ENCODE measurements at places on chromosomes 11 and 22.

DNA sequence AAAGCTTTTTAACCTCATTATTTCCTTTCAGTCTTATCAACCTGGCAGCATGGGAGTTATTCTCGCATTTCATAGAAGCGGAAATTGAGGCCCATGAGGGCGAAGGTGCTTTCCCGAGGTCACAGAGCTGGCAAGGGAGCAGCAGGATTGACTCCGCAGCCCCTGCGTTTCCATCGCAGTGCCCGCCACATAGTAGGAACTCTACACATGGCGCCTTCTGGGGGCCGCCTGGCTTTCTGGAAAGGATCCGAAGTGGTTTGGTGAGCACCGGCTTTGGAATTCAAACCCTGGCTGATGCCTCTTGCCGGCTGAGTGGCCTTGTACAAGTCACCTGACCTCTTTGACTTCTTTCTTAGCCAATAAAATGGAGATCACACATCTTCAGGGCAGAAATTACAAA is 93.4 kb downstream of the CEP164 start:
- DNase-seq: no peak

GRCh38 chr11:73201888-73202780 is 15.9 kb upstream of the P2RY2 start:
- DNase-seq: no peak

- no peak for DNase-seq
Observed at GRCh38 chr22:22981670-22982571, 88.4 kb upstream of the GNAZ start.

GRCh38 chr11:72719144-72719543 is 33.1 kb downstream of the ARAP1 start:
- no peak for DNase-seq

GRCh38 chr11:8095806-8096522 is 15.0 kb downstream of the TUB start:
- no peak for DNase-seq

DNA sequence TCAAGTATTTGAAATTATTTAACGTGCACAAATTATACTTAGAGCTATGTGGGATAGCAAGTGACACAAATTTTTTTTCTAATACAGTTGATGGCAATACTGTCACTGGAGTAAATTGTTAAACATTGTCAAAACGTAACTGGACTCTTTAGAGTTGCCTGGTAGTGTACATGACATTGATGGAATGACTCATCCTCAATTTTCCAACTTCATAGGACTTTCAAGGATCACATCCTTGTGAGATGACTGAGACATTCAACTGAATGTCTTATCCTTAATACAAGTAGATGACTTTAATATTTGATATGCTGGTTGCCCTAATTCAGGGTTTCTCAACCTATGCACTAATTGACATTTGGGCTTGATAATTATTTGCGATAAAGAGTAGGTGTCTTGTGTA is 310.0 kb downstream of the SWAP70 start:
- no peak for DNase-seq

DNA sequence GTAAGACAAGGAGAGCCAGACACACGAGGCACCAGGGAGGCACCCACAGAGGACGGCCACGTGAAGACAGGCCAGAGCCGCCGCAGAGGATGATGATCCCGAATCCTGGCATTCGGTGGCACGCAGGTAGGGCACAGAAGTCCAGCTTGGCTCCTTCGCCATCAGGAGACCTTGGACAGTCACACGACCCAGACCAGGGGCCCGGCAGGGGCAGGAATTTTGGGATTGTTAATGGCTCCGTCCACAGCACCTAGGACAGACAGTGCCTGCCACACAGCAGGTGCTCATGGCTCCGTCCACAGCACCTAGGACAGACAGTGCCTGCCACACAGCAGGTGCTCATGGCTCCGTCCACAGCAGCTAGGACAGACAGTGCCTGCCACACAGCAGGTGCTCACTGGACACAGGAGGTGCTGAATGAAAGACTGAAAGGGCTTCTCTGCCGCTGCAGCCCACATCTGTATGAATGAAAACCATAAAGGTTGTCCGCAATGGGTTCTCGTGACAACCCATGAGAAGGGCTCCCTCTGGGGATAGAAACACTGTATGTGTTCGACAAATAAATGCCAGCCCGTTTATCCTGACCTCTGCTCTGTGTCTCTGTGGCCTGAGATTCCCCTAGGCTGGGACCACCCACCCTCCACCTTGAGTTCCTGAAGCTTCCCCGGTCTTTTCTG is 341.6 kb downstream of the CTTN start:
- no peak for DNase-seq

DNA sequence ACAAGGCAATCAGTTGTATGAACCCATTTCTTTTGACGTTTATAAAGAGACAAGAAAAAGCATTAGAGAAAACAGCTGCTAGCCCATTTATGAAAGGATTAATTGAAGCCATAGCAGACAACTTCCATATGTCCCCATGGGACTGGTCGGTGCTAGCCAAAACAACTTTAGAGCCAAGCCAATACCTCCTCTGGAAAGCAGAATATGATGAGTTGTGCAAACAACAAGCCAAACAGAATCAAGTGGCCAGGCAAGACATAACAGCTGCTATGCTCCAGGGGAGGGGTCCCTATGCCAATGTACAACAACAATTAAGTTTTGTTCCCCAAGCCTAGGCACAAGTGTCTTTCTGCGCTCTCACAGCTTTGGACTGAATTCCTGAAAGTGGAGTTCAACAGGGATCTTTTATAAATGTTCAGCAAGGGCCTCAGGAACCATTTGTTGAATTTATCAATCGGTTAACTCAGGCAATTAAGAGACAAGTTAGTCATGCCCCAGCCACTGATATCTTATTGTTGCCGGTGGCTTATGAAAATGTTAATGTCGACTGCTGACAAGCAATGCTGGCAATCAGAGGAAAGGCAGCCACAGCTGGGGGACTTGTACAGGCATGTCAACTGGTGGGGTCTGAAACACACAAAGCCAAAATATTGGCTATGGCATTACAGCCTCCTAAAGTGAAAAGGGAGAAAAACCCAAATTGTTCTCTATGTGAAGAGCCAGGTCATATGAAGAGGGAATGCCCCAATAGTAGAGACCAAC is 1593.1 kb upstream of the TENM4 start:
- no peak for DNase-seq

DNA sequence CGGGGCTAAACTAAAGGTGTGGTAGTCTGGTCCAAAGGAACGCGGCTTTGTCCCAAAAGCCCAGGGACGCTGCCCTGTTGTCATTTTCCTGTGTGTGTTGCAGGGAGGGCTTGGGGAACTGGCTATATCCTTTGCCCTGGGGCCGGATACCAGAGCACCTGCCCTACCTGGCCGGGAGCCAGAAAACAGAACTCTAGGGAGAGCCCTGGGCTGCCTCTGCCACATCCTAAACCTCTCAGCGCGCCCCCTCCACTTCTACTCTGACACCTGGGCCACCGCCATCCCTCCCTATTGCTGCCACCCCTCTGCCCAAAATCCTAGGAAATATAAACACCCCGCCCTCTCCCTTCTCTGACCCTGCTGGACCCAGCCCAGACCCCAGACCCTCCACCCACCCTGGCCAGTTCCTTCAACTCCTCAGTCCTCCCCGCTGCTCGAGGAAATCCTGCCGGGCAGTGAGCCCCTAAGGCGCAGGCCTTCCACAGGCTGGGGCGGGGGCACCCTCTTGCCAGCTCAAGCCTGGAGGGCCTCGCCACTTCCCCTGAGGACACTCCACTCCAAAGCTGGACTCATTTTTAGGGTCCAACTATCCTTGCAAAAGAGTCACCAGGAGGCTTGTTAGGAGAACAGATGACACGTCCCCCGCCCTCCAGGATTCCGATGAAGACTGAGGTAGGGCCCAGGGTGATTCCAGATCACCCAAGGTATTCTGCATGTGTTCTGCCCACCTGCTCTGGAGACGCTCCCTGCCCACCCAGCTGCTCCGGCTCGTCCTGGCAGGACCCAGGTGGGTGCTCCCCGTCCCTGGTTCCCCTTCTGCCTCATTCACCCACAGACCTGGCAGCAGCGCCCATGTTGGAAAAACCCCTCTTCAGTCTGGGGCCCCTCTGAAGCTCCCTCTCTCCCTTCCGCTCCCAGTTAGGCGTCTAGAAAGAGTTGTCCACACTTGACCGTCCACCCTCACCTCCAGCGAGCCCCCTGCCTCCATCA is 12.2 kb downstream of the KCTD17 start:
- no peak for DNase-seq

- DNase-seq: no peak
Observed at GRCh38 chr22:33898121-33898520, 22.2 kb downstream of the LARGE1 start.

DNA sequence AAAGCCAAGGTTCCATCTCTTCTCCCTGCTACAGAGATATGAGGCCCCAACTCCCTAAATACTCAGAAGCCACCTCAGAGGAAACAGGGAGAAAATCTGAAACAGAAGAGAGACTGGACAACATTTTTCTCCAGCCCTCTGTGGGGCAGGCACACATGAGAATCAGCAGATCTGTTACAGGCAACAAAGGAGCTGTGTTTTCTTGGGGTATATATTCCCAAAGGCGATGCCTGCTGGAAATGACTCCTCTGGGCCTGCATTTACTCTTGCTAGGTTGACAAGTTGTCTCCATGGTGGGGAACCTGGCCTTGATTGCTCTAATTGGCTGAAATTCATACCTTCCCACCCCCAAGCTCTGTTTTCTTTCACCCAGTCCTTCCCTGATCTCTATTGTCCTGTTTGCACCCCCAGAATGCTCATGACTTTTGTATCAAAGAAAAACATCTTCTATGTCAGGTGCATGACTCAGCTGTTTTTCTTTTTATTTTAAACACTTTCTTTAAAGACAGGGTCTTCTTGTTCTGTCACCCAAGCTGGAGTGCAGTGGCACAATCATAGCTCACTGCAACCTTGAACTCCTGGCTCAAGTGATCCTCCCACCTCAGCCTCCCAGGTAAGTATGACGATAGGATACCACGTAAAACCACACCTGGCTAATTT is 23.5 kb upstream of the P2RY6 start:
- no peak for DNase-seq

Measured in NCI-H1930 (cell line).